ENCODE measurements at places on chromosomes 7 and 10. TPM values are rescaled to one million over a fixed set of nuclear protein-coding genes. Genes with fewer than 3 reads are reported as not detected.
A peak's percentile ranks its signal among the peaks of the same experiment; 100 is the strongest.

- no peak overlapping the region for H3K4me3 ChIP-seq
- no peak for DNase-seq
- H3K4me1 ChIP-seq, result no peaks in the 10 kb centered on the region
Measured at GRCh38 chr10:80871083-80871482, 333.4 kb downstream of the SH2D4B start.

- no peaks in the 10 kb centered on the region for H3K36me3 ChIP-seq
- DNase-seq, result no peak
- no peak overlapping the region for H3K27ac ChIP-seq
- no peak overlapping the region for H3K4me3 ChIP-seq
- no peaks in the 10 kb centered on the region for H3K27me3 ChIP-seq
Measured at GRCh38 chr7:22129166-22129565, 183.5 kb upstream of the CDCA7L start.

DNA sequence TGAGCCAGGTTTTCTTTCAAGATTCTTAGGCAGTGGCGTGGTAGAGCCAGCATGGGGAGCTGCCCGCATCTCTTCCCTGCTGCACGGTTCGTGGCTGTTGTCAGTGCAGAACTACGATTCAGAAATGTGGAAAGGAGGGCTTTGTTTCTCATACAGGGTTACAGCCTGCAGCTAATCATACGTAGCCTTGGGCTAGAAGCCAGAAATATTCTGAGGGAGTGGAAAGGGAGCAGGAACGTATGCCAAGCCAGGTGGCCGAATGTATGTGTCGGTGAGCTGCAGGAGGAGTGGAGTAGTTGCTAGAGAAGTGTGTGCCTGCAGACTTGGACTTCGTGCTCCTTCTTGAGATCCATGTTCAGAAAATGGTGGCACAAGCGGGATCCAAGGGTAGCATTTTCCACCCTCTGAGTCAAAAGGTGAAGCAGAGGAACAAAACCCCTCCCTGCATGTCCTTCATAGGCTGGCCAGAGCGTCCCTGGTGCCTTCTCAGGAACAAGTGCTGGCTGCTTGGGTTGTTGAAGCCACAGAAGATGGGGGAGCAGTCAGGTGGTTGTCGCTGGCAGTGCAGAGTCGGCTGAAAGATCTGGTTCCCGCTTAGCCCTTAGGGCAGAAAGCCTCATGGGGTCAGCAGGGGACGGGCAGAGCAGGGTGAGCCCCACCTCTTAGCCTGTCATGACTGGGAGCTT, 40.9 kb downstream of the LANCL2 start:
- no peak for DNase-seq
- H3K4me1 ChIP-seq, result no peaks in the 10 kb centered on the region
- H3K4me3 ChIP-seq, result no peak overlapping the region
- H3K36me3 ChIP-seq, result no peaks in the 10 kb centered on the region

DNA sequence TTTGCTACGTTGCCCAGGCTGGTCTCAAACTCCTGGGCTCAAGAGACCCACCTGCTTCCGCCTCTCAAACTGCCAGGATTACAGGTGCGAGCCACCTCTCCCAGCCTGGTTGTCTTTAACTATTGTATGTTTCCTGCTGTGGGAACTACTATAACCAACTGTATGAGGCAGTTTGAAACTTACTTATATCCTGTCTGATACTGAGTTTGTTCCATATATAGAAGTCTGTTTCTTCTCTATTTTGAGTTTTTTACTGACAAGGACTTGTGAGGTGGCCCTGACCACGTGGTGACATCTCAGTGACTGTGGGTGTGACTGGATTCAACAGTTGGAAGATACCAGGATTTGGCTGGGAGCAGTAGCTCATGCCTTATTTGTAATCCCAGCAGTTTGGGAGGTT, 14.2 kb downstream of the FBH1 start:
- no peak overlapping the region for H3K4me3 ChIP-seq
- no peaks in the 10 kb centered on the region for H3K36me3 ChIP-seq
- no peak for DNase-seq
- no peaks in the 10 kb centered on the region for H3K27me3 ChIP-seq
- H3K27ac ChIP-seq, result no peak overlapping the region

DNA sequence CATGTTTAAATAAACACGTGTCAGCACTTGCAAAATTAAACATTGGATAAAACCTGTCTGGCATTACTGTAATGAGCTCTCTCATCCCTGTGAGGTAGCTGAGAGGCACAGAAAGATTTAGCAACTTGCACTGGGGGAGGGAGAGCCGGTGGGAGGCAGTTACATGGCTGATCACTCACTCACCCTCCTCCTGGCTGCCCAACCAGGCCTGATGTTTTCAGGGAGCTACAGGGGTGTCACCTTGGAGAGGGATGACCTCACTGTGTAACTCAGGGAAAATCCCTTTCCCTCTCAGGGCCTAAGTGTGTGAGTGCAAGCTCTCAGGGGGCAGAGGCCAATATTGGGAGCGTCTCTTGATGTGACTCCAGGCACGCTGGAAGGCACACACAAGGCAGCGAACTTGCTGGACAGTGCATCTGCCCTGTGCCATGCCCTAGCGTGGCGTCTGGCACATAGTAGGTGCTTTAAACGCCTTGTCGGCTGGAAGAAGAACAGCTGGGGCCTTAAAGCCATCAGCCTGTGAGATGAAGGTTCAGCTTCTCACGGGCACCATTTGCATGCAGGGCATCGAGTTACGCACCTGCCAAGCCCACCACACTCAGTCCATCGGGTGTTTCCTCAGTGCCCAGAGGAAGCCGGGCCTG, 51.1 kb downstream of the ELFN1 start:
- no peak overlapping the region for H3K4me3 ChIP-seq
- H3K36me3 ChIP-seq, result peaks cover 2% of the 10 kb centered on the region
- DNase-seq, result no peak
- H3K27ac ChIP-seq, result no peak overlapping the region
- peaks cover 18% of the 10 kb centered on the region for H3K4me1 ChIP-seq
- H3K27me3 ChIP-seq, result no peaks in the 10 kb centered on the region

GRCh38 chr10:21530641-21531040, 3.4 kb upstream of the MLLT10 start:
- peak overlapping the region; percentile 98 for H3K27ac ChIP-seq
- DNase-seq, result no peak

DNA sequence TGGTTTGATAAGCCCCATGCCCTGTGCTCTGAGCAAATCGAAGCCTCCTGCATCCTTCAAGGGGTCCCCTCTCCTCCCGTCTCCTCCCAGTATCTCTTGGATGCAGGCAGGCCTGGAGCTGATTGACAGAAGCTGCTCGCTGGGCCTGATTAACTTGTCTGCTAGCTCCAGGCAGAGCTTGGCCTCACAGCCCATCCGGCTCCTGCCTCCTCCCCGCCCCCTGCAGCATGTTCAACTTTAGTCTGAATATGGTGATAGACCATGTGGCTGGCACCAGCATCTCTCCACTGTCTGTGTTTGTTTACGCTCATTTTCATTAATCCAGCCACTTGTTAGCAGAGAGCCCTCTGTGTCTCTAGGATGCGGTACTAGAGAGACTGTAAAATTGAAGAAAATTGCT, 432.2 kb downstream of the DPP6 start:
- no peak overlapping the region for H3K27ac ChIP-seq
- H3K4me1 ChIP-seq, result no peaks in the 10 kb centered on the region
- H3K36me3 ChIP-seq, result no peaks in the 10 kb centered on the region
- no peak overlapping the region for H3K4me3 ChIP-seq
- H3K27me3 ChIP-seq, result no peaks in the 10 kb centered on the region
- no peak for DNase-seq

DNA sequence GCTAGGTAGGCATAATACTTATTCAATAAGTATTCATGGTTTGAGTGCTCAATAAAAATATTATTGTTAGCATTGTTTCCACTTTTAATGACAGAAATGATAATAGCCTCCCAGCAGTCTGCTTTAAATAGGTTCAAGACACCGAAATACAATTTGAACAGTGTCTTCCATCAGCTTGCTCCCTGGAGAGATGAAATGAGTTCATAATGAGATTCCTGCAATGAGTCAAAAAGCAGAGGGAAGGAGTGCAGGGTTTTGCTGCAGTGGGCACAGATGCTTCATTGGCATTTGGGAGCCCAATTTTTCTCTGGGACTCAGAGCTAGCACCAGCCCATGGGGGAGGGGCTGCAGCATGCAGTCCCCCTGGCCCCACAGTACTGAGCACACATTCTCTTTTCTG, 32.6 kb upstream of the CHCHD3 start:
- peaks cover 20% of the 10 kb centered on the region for H3K27me3 ChIP-seq
- no peaks in the 10 kb centered on the region for H3K36me3 ChIP-seq
- no peak overlapping the region for H3K4me3 ChIP-seq
- no peaks in the 10 kb centered on the region for H3K4me1 ChIP-seq
- DNase-seq, result no peak

DNA sequence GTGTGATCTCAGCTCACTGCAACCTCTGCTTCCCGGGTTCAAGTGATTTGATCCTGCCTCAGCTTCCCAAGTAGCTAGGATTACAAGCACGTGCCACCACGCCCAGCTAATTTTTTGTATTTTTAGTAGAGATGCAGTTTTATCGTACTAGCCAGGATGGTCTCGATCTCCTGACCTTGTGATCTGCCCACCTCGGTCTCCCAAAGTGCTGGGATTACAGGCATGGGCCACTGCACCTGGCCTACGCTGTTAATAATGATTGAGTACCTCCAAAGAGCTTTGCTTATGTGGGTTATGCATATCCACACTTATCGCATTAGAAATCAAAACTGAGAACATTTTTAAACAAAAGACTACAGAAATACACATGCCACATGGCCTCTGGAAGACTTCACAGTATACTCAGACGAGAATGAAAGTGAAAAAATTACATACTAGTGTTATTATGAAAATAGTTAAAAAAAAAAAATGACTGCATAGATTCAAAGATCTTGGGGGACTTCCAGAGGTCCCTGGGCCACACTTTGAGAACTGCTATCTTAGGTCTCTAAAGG, 25.4 kb downstream of the RPP38 start:
- H3K4me3 ChIP-seq, result no peak overlapping the region
- H3K27me3 ChIP-seq, result no peaks in the 10 kb centered on the region
- H3K27ac ChIP-seq, result no peak overlapping the region
- no peaks in the 10 kb centered on the region for H3K36me3 ChIP-seq
- DNase-seq, result no peak
- H3K4me1 ChIP-seq, result no peaks in the 10 kb centered on the region

GRCh38 chr10:124180947-124181549, 87.7 kb upstream of the CHST15 start:
- H3K4me3 ChIP-seq, result no peak overlapping the region
- no peak for DNase-seq
- H3K4me1 ChIP-seq, result no peaks in the 10 kb centered on the region
- H3K36me3 ChIP-seq, result no peaks in the 10 kb centered on the region
- H3K27ac ChIP-seq, result no peak overlapping the region

DNA sequence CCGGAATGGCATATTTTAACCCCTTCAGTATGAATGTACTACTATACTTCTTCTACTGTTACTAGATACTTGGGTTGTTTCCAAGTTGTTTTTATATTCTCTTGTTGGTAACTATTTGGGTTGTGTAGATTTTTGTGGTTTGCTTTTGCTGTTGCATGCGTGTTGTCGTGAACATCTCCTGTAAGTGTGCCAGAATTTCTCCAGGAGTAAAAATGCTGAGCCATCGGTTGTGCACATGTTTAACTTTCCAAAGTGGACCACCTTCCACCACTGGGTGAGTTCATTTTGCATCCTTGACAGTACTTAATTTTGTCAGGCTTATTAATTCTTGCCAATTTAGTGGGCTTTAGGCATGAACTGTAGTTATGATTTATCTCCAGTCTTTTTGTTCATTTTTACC, 47.9 kb downstream of the CSGALNACT2 start:
- H3K4me3 ChIP-seq, result no peak overlapping the region
- no peaks in the 10 kb centered on the region for H3K4me1 ChIP-seq
- no peaks in the 10 kb centered on the region for H3K36me3 ChIP-seq

DNA sequence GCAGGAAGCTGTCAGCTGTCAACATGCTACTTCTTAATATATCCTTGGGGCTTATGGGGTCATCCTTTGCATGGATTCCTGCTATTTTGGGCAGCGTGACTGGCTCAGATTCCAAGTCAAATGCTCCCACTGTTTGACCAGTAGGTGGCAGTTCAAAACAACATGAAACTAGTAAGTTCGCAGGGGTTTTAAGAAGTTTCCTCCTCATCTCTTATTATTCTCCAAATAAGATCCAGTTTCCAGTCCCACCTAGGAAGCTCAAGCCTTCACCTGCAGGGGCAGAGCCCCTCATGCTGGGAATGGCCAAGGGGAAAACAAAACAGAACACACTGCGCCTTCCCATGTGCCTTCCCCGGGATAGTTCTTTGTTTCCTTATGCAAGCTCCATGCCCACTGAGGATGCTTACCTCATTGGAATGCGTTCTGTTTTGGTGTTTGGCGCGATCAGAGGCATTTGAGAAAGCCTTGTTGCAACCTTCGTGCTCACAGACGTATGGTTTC, 259.8 kb downstream of the GLI3 start:
- peak; percentile 41 for DNase-seq
- no peak overlapping the region for H3K4me3 ChIP-seq
- no peaks in the 10 kb centered on the region for H3K27me3 ChIP-seq

- H3K36me3 ChIP-seq, result no peaks in the 10 kb centered on the region
- H3K27me3 ChIP-seq, result no peaks in the 10 kb centered on the region
- DNase-seq, result no peak
- no peak overlapping the region for H3K27ac ChIP-seq
- H3K4me3 ChIP-seq, result no peak overlapping the region
- no peaks in the 10 kb centered on the region for H3K4me1 ChIP-seq
Measured at GRCh38 chr7:2004841-2005725, 227.7 kb downstream of the MAD1L1 start.

GRCh38 chr10:102675011-102675665, 30.9 kb downstream of the TRIM8 start:
- no peaks in the 10 kb centered on the region for H3K4me1 ChIP-seq
- DNase-seq, result no peak
- no peaks in the 10 kb centered on the region for H3K36me3 ChIP-seq

DNA sequence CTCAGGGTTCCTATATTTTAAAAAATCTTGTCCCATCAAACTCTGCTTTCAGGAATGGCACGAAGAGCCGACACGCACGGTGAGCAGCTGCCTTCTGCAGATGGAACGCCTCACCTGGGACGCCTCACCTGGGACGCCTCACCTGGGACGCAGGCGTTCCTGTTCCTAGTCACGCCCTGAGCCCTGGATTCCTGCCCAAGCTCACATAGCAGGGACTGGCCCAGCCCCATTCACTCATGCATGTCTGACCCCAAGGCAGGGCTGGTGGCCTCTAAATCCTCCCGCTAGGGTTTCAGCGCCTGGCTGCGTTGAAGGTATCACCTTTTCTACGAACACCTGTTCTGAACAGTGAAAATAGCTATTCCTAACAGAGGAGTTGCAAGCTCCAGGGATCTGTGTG, 49.8 kb downstream of the CARD11 start:
- H3K4me3 ChIP-seq, result no peak overlapping the region
- H3K27ac ChIP-seq, result no peak overlapping the region
- H3K27me3 ChIP-seq, result peaks cover 5% of the 10 kb centered on the region

DNA sequence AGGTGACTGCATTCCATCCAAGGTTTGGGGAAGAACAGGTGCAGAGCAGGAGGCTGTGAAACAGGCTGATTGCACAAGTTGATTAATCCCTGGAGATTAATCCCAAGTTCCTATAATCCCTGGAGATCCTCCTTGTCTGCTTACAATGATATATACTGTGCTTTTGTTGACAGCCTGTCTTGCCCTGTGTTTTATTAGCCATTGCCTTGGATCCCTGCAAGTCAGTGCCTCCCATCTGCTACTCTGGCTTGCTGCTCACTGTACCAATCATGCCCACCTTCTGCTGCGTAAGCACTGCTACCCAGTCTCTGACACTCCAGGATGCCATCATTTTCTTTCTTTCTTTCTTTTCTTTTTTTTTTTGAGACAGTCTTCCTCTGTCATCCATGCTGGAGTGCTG, 65.4 kb downstream of the ANKRD61 start:
- no peak overlapping the region for H3K4me3 ChIP-seq
- no peak overlapping the region for H3K27ac ChIP-seq
- no peaks in the 10 kb centered on the region for H3K4me1 ChIP-seq
- no peaks in the 10 kb centered on the region for H3K27me3 ChIP-seq
- no peaks in the 10 kb centered on the region for H3K36me3 ChIP-seq

ODAD2 gene
- total RNA-seq, result not detected

HABP2 gene
- 0.13 TPM for total RNA-seq

NANOS1 gene
- 18.0 TPM for total RNA-seq

TYW1B gene
- 2.3 TPM for total RNA-seq
